ENCODE measurements at places on chromosomes 7 and 10. TPM values are rescaled to one million over a fixed set of nuclear protein-coding genes. Genes with fewer than 3 reads are reported as not detected.

Gene SFRP4
- under 0.01 TPM for total RNA-seq

Gene SAMD9L
- under 0.01 TPM for total RNA-seq

Gene ASB13
- 23.9 TPM for total RNA-seq

Gene SLC26A4
- total RNA-seq = 0.72 TPM

Gene SLC16A12
- 3.6 TPM for total RNA-seq

Gene TACC2
- total RNA-seq = 7.0 TPM

Gene CCDC201
- not detected for total RNA-seq

Gene C10orf62
- not detected for total RNA-seq

Gene VWA2
- total RNA-seq = 6.8 TPM

Gene MSANTD7
- 15.2 TPM for total RNA-seq

Gene SPDYE11
- total RNA-seq = not detected

Gene RNF133
- not detected for total RNA-seq

Gene PLAC9
- total RNA-seq = not detected

Gene KAZALD1
- total RNA-seq = 0.64 TPM

Gene COBL
- total RNA-seq = 1.1 TPM

Gene TLX1
- under 0.01 TPM for total RNA-seq

Gene SMNDC1
- total RNA-seq = 8.5 TPM

Gene SSC4D
- total RNA-seq = 5.3 TPM

Gene OLAH
- total RNA-seq = 15.8 TPM

Gene HECTD2
- total RNA-seq = 1.7 TPM

Gene C10orf143
- total RNA-seq = not detected

Gene PDK4
- total RNA-seq = 0.64 TPM

Gene PALD1
- total RNA-seq = 0.21 TPM

Gene TDRD1
- total RNA-seq = 1.4 TPM

Gene CFTR
- 2.4 TPM for total RNA-seq

Gene CYP26C1
- total RNA-seq = 0.24 TPM

Gene TCERG1L
- not detected for total RNA-seq

Gene RAB19
- not detected for total RNA-seq

Gene TUBAL3
- 0.72 TPM for total RNA-seq

Gene CLDN3
- total RNA-seq = not detected

Gene AOC1
- 0.96 TPM for total RNA-seq

Gene SPDYE5
- total RNA-seq = not detected

Gene HEPACAM2
- total RNA-seq = not detected

Gene PRKAR2B
- 0.24 TPM for total RNA-seq

Gene CACNB2
- under 0.01 TPM for total RNA-seq

Gene HOXA6
- total RNA-seq = not detected

Gene KLLN
- 0.64 TPM for total RNA-seq

Gene TAS2R41
- not detected for total RNA-seq

Gene NKX1-2
- total RNA-seq = 2.2 TPM

Gene DLX6
- not detected for total RNA-seq

Gene ZNF775
- total RNA-seq = 3.8 TPM

Gene PAPOLB
- not detected for total RNA-seq
